Activated naive CD8-positive, alpha-beta T cell treated with anti-CD3 and anti-CD28 coated beads, Interleukin-2, amount 10 ng/mL, durations not matched to agents 7 days and 5 days (primary cell): ENCODE measurements at places on chromosomes 4 and X. TPM values are rescaled to one million over a fixed set of nuclear protein-coding genes. Genes with fewer than 3 reads are reported as not detected.

DNA sequence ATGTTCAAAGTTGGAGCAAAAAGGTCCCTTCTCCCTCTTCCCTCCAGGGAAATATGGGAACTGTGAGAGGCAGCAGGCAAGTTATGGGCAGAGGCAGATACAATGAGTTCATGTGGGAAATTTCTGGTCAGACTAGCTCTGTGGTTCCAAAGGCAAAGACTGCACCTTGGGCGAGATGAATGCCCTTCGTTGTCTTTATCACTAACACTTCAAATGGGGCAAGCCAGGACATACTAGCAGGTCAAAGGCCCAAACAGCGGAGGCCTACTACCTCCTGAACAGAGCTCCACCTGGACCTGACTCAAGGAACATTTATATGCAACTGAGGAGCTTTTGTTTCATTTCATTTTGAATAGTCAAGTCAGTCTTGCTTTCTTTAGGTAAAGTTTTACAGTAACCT lies 29.0 kb downstream of the SRPX2 start:
- DNase-seq = no peak

- no peak for DNase-seq
These were observed 66.3 kb downstream of the N4BP2 start for GRCh38 chr4:40122941-40123340.

DNA sequence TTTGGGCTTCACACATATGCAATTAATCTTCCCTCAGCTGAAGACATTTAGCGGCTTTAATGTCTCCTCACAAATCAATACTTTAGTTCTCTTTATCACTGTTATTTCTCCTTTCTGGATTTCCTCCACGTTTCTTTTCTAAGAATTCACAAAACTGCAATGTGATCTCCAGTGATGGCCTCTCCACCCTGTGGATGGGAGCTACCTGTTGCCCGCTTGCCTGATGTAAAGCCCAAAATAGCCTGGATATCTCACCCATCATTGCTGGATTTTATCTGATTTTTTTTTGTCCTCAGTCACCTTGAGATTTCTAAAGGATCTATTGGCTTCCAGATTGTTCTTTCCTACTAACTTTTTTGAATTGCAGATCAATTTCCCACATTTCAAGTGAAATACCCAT lies 129.3 kb upstream of the FAM241A start:
- DNase-seq = no peak

DNA sequence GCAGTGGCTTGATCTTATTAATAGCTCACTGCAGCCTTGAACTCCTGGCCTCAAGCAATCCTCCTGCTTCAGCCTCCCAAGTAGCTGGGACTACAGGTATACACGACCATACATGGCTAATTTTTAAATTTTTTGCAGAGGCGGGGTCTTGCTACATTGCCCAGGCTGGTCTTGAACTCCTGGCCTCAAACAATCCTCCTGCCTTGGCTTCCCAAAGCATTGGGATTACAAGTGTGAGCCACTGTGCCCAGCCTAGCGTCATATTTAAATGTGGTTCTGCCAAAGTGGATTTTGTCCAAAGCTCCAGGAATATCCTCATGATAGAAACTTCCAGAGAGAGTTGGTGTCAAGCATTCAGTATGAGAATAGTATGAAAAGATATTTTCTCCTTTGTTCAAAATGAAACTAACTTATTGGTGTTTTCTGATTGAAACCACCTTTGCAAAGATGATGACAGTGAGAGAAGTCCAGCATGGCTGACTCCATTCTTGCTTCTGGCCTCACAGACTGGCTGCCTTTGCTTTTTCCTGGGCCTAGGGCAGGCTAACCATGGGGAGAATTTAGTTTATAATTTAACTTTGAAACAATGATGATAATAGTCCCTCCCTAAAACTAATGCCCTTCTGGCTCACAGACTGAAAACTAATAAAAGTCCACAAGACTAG lies 129.0 kb downstream of the C4orf51 start:
- no peak for DNase-seq

DNA sequence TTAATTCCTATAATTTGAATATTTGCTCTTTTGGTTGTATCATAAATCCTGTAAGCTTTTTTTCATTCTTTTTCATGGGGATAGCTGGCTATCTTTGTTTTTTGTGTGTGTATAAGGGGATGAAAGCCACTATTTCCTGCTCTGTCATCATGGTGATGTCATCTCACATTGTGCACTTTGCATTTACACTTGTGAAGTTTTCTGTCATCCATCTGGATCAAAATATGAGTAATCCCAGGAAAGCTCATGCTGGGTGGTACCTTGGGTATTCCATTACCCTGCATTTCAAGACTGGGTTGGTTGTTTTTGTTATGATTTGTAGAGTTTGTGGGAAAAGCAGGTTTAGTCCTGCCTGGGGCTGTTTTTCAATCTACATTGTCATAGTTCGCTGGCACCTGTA lies 367.3 kb downstream of the CHIC1 start:
- no peak for DNase-seq

DNA sequence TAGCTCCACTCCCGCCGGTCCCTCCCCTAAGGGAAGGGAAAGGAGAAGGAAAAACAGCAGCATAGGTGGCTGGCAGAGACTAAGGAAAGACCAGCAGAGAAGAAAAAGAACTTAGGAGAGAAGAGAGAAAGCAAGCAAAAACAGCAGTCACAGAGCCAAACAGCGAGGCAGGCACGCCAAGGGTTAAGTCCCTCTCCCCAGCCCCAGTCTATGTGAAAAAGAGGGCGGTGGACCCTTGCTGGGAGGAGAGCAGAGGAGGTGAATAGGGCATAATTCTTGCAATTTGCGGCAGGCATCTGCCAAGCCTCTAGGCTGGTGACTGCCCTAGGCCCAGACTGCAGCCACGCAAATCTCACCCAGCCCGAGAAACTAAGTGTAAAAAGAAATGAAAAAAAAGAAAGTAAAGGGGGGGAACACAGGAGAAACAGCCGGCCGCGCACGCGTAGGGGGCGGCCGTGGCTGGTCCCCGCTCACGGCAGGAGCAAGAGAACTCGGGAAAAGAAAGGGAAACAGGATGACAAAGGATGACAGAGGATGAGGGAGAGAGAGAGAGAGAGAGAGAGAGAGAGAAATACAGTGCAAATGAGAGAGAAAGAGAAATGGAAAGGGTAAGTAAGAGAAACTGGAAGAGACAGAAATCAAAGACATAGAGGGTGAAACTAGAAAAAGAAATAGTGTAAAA lies 48.6 kb downstream of the MAGEA9 start:
- peak; percentile 43 for DNase-seq

GRCh38 chr4:42729505-42730237 lies 72.8 kb upstream of the ATP8A1 start:
- no peak for DNase-seq

DNA sequence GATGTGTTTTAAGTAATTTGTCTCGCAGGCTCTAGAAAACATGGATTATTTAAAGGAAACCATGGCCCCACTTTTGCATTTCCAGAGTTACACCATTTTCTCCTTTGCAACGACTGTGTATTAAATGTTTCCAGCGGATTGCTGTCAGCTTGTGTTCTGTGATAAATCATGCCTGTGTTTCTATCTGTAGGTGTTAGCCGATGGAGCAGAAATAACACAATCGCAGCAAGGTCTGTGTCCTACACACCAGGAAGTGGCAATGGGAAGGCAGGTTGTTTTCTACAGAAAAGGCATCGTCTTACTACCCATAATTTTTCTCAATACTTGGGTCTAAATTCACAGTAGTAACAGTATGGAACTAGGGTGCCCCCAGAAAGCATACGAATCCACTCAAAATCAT lies 590.1 kb downstream of the NLGN4X start:
- DNase-seq = no peak

DNA sequence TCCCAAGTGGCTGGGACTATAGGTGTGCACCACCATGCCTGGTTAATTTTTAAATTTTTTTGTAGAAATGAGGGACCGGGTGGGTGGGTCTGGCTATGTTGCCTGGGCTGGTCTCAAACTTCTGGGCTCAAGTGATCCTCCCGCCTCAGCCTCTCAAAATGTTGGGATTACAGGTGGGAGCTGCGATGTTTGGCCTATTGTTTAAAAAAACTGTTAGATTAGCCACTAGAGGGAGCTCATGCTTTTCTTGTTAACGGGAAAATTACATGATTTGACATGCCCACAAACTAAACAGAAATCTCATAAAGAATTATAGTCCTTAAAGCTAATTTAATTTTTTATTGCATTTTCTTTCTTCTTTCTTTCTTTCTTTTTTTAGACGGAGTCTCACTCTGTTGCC lies 5.0 kb upstream of the SDAD1 start:
- DNase-seq = no peak

DNA sequence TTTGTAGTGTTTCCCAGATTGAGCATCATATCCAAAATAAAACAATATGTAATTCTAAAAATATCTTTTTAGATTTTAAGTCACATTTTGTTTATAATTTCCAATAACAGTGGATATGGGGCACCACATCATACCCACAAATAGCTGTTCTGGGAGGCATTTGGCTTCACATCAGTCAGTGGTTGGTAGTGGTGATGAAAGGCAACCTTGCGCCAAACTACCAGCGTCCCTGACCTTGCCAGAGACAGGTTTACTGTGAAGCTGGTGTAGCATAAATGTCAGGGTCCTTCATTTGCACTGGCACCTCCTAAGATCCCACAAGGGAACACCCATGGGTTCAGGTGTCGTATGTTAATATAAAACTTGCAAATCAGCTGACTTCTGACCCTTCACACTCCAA lies 222.2 kb downstream of the DCTD start:
- DNase-seq = no peak

GRCh38 chr4:54224996-54225597 lies 4.0 kb upstream of the PDGFRA start:
- DNase-seq = no peak

- DNase-seq = no peak
These were observed 33.2 kb upstream of the EDA2R start for GRCh38 chrX:66672106-66672505.

- no peak for DNase-seq
These were observed 258.7 kb upstream of the CPEB2 start for GRCh38 chr4:14743601-14744000.

GRCh38 chrX:96619588-96619987 lies 65.1 kb upstream of the DIAPH2 start:
- DNase-seq = no peak

The USP17L20 gene
- total RNA-seq = not detected

The OR13H1 gene
- total RNA-seq = not detected

The RXFP1 gene
- total RNA-seq = not detected

The APOO gene
- 23.8 TPM for total RNA-seq

The LINC00632 gene
- total RNA-seq = not detected

The MAP3K15 gene
- total RNA-seq = 0.30 TPM

The SRPK3 gene
- not detected for total RNA-seq

The TTC29 gene
- not detected for total RNA-seq

The FOXR2 gene
- total RNA-seq = not detected

The RPS6KA6 gene
- not detected for total RNA-seq
